ENCODE measurements at places on chromosomes 16 and 17.

DNA sequence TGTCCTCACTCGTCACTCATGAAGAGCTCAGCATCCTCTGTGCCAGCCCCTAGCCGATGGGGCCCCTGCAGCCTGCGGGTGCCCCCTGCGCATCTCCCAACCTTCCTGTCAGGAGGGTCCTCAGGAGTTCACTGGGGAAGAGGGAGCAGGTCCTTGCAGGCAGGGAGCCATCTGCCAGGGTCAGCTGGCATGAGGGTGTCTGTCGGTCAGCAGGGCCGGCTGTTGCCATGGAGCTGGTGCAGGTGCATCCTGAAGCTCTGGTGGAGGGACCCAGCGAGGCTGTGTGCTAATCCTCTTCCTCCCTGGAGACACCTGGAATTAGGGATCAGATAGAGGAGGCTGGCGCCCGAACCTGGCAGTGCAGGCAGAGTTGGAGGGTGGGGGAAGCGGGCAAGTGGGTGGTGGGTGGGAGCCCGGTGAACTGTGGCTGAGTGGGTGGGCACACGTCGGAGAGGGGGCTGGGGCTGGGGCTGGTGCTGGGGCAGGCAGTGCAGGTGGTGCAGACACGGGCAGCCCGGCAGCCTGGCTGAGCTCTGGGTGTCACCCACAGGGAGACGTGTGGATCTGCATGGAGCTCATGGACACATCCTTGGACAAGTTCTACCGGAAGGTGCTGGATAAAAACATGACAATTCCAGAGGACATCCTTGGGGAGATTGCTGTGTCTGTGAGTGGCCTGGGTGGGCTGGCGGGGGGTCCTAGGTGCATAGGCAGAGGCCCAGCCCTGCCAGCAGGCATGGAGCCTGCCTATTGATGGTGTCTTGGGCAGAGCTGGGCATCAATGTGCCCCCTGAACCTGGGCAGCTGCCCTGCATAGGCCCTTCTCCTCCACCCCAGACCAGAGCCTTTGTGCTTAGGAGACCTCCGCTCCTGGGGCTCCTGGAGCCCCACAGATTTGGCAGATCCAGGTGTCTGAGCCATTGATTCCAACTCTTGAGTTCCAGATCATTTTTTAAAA, 17.4 kb downstream of the MAP2K3 start:
- no peak for DNase-seq

GRCh38 chr16:66164581-66165247, 201.8 kb upstream of the CDH5 start:
- no peak for DNase-seq

DNA sequence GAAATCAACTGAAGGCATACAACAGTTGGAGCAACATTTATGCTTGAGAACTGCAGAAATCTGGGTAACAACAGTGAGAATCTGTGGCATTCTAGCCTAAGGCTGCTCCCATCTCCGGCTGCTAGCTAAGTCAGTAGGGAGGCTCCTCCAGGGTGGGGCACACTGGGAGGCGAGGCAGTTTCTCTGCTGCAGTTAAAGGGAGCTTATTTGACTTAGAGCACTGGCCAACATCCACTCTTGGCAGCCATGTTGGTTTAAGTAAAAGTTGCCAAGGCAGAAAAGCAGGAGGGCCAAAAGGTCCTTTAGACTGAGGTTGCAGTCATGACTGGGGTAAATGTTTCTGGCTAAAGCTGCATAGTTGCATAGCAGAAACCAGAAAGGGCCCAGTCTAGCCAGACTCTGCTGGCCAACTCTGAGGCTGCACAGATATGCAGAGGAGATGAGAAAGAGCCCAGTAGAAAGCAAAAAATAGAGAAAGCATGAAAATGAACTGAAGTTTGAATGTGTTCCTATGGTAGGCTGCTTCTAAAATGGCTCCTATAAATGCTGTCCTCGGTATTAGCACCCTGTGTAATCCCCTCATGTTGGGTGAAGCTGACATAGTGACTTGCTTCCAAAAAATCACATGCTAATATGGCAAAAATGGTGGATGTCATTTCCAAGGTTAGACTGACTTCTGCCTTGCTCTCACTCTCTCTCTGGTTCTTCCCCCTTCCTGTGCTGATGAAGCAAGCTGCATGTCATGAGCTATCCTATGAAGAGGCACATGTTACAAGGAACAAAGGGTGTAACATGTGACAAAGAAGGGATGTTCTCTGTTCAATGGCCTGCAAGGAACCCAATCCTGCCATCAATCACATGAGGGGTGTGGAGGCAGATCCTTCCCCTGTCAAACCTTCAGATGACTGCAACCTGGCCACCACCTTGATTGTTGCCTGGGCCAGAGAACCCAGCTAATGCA, 3.7 kb upstream of the C16orf78 start:
- no peak for DNase-seq

DNA sequence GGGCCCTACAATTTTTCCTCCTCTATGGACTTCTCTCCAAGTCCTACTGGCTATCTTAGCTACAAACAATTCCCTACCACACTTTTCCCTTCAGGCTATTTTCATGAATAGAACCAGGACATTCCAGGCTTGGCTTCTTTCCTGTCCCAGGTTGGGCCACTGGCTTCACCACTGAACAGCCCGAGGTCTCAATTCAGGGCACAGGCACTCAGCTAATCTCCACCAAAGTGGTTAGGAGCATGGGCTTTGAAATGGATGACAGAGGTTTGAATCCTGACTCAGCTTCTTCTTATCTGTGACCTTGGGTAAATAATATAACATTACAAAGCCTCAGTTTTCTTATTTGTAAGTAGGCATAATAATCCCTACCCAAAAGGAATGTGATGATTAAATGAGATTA, 50.9 kb upstream of the ZNF629 start:
- DNase-seq = no peak

GRCh38 chr17:15958484-15958854, 13.5 kb downstream of the ADORA2B start:
- no peak for DNase-seq

DNA sequence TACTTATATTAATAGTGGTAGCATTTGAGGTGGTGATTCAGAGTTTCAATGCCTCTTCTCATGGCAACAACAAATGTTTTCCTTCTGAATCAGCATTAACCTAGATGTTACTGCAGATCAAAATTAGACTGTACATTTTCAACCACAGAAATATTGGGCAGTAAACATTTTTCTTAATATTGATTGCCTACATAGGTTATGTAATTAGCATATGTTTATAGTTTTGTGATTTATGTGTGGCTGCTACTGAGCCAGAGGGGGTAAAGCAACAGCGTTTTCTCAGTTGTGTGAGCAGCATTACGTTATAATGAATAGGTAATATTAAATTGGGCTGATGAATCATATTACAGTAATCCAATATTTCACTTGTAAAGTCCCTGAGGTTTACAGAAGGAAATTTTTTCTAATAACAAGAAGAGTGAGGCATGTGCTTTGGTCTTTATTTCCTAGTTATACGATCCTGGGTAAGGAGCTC, 18.8 kb upstream of the BMERB1 start:
- DNase-seq = no peak

- DNase-seq = no peak
Measured at GRCh38 chr17:75819116-75819515, 25.1 kb downstream of the UNC13D start.

DNA sequence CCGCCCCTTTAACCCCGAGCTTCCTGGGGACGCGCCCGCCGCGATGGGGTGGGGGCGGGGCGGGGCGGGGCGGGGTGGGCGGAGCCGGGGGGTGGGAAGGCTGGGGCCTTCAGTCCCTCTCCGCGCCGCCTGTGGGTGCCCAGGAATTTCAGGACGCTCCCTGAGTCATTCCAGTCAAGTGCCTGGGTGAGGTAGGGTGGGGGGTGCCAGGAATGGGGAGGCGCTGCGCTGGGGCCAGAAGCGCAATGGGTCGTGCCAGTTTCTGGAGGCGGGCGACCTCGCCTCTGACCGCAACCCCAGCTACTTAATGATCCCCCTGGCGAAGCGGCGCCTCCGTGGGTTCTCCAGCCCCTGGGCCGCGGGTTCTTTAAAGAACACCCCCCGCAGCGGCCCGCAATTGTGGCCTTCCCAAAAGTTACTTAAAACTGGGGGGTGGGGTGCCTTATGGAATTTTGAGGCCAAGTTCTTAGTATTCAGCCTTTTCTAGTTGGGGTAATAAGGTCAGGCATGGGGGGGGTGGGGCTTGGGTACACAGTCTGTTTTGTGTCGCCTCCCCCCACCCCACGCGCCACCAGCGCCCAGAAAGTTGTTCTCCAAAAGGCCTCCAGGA, 826 bp upstream of the GSE1 start:
- DNase-seq = peak; percentile 45

DNA sequence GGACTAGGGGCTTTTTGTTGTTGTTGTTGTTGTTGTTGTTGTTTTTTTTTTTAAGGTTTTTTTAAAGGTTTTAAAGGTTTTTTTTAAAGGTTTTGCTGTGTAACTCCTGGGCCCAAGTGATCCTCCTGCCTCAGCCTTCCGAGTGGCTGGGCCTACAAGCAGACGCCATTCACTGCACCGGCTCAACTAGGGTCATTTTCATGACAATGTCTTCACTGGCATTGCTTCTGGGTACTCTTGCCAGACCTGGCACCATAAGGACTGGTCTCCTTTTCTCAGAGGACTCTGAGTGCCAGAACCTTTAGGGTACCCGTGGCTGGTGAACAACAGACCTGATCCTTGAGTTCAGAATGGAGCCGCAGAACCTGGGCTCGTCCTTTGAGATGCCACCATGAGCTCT, 20.4 kb downstream of the POLR3E start:
- DNase-seq = no peak

DNA sequence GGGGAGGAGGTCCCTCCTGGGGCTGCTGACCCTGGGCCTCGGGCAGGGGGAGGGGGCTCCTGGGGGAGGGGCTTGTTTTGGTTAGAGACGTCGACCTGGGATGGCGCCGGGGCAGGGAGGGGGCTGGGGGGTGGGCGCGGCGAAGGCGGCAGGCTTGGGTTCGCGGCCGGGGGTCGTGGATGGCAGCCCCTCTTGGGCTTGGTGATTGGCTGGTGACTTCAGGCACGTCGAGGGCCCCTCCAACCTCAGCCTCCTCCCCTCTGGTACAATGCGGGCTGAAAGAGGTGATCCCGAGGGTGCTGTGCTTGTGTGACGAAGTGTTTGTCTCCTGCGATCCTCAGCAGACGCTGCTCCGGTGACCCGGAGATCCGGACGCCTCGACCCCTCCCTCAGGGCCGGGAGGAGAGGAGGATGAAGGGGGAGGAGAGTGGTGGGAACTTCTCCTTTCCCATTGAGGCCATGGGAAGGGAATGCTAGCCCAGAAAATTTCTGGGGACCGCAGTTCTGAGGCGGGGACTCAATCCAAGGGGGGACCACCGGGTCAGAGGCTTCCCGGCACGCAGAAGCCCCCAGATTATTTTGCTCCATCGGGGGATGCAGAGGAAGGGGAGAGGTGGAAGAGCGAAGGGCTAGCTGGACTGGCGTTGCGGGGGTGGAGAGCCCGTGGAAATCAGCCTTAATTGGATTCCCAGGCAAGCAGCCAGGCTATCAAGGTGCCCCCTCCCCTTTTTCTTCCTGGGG, 43.9 kb downstream of the RAI1 start:
- DNase-seq = no peak

GRCh38 chr16:75550211-75550662, 5.8 kb downstream of the TMEM231 start:
- DNase-seq = no peak

- no peak for DNase-seq
Measured at GRCh38 chr17:82242698-82242976, 13.8 kb downstream of the SLC16A3 start.

DNA sequence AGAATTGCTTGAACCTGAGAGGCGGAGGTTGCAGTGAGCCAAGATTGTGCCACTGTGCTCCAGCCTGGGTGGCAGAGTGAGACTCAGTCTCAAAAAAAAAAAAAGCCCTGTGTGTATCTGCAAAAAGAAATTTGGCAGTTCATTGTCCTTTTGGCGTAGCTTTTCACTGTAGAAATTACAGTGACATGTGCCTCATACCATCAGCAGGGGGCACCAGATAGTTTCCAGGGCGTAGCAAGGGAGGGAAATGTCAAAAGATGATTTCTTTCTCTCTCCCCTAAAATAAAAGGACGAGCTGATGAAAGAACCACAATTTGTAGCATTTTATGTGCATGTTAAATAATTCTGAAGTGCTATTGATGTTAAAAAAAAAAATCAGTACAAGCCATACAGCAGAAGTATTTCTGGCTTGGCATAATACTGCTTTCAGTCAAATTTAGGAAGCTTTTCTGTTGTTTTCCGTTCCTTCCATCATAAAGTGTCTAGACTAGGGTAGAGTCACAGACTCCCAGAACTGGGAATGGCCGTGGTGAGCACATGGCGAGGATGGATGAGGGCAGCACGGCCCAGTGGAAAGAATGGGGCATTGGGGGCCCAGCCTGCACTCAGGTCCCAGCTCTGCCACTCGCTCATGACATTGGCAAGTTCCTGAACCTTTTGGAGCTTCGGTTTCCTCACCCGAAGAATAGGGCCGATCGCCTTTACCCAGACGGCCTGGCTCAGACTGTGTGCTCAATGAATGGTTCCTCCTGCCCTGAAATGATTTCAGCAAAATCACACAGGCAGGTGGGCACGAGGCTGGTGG, 59.8 kb upstream of the RPH3AL start:
- no peak for DNase-seq

All from GOT3 (cell line).